T-helper 2 cell (primary cell): ENCODE measurements at places on chromosomes 4 and X.

GRCh38 chr4:92128676-92129075 is 175.1 kb upstream of the GRID2 start:
- DNase-seq: no peak

GRCh38 chr4:34181891-34182290 is 2062.4 kb downstream of the ARAP2 start:
- DNase-seq: no peak

DNA sequence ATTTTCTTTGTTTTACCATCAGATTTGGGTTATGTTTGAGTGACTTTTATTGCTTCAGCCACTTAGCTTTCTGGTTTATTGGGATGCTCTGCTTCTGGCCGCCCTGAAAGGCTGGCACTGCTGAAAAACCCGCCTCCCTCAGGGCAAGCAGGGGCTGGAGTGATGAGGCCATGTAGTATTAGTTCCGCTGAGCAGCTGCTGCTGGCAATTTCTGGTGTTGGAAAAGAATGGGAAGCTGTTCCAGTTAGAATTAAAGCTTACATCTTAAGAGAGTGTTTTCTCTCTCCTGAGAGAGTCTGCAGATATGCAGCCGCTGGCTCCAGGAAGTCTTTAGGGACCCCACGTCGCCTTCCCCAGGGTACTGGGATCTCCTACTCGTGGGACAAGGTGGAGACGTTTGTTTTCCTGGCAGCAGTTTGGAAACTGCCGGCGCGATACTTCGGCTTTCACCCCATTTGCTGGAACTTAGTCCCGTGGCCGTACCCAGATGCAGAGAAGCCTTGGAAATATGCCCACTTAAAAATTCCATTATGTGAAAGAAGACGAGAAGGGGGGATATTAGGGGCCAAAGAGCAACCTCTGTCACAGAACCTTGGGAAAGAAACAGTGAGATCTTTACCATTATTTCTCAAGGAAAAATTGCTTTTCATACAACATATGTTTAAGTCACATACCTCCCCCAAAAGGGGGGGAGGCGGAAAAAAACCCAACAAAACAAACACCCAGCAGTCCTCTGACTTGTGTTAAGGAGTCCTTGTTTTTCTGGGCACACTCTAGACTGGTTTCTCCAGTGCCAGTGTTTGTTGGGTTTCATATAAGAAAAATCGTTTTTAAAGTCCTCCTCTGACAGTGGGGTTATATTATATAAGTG is 72.6 kb downstream of the TMEM131L start:
- DNase-seq: no peak

DNA sequence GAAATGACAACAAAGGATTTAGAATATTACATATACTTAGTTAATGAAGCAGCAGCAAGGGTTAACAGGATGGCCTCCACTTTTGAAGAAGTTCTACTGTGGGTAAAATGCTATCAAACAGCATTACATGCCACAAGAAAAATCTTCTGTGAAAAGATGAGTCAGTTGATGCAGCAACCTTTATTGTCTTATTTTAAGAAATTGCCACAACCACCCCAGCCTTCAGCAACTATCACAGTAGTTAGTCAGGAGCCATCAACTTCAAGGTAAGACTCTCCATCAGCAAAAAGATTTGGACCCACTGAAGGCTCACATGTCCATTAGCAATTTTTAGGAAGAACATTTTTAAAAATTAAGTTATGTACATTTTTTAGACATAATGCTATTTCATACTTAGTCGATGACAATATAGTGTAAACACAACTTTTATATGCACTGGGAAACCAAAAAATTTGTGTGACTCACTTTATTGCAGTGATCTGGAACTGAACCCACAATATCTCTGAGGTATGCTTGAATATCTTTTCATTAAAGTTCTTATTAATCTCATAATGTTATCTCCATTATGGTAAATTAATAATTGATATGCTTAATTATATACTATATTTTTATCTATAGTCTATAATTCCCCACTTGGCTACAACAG is 81.2 kb downstream of the SPCS3 start:
- no peak for DNase-seq

GRCh38 chrX:70046978-70047377 is 2.8 kb downstream of the AWAT2 start:
- DNase-seq: no peak
